ENCODE measurements at places on chromosomes 7 and 10. TPM values are rescaled to one million over a fixed set of nuclear protein-coding genes. Genes with fewer than 3 reads are reported as not detected.

DNAJC30 gene
- 2.2 TPM for total RNA-seq

DENND2A gene
- 15.6 TPM for total RNA-seq

DTX2 gene
- 11.1 TPM for total RNA-seq

SHTN1 gene
- 0.37 TPM for total RNA-seq

CDH23 gene
- total RNA-seq, result 0.20 TPM

CCL24 gene
- not detected for total RNA-seq

TMEM229A gene
- total RNA-seq, result not detected

TAS2R41 gene
- total RNA-seq, result not detected

TCAF2 gene
- 5.9 TPM for total RNA-seq

NOS3 gene
- 3.9 TPM for total RNA-seq

TMEM196 gene
- not detected for total RNA-seq

FAM25G gene
- total RNA-seq, result not detected

SGCE gene
- total RNA-seq, result 65.5 TPM

CCDC172 gene
- total RNA-seq, result not detected

ZNF239 gene
- 6.3 TPM for total RNA-seq

XRCC2 gene
- 9.2 TPM for total RNA-seq

SLC13A4 gene
- total RNA-seq, result 0.98 TPM

AQP1 gene
- total RNA-seq, result 1.6 TPM

LEP gene
- total RNA-seq, result not detected

STX1A gene
- total RNA-seq, result 24.3 TPM

Data from subcutaneous preadipocyte (primary cell).